ENCODE measurements at places on chromosomes 3 and 15.

DNA sequence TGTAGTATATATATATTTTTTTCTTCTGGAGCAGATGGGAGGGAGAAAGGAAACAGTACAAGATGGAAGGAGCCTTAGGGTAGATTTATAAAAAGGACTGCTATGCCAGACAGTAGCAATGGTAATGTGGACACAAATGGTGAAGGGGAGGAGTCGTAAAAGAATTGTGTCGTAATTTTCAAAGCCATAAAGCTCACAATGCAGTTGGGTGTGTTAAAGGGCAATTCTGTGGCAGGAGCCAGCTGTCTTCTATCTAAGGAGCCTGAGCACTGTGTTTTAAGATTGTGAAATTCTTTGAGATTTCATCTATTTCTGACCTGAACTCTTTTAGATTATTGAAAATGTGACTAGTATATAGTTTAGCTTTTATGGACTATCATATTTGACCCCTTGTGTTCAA, 58.9 kb downstream of the CNOT10 start:
- DNase-seq, result no peak

GRCh38 chr15:55758580-55758986, 15.6 kb upstream of the PRTG start:
- DNase-seq, result no peak

DNA sequence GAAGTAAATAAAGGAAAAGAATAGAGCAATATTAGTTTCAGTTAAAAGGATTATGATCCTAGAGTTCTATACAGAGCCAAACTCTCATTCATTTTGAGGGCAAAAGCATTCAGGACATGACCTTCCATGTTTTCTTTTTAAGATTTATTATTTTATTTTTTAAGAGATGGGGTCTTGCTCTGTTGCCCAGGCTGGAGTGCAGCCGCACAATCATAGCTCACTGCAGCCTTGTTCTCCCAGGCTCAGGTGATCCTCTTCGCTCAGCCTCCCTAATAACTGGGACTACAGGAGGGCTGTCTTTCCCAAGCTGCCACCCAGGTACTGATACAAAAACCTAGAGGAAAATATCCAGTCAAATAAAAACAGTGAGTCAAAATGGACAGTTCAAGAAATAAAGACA, 13.6 kb upstream of the CCDC13 start:
- no peak for DNase-seq

- DNase-seq, result no peak
Observed at GRCh38 chr3:185733980-185734724, 90.7 kb downstream of the IGF2BP2 start.

DNA sequence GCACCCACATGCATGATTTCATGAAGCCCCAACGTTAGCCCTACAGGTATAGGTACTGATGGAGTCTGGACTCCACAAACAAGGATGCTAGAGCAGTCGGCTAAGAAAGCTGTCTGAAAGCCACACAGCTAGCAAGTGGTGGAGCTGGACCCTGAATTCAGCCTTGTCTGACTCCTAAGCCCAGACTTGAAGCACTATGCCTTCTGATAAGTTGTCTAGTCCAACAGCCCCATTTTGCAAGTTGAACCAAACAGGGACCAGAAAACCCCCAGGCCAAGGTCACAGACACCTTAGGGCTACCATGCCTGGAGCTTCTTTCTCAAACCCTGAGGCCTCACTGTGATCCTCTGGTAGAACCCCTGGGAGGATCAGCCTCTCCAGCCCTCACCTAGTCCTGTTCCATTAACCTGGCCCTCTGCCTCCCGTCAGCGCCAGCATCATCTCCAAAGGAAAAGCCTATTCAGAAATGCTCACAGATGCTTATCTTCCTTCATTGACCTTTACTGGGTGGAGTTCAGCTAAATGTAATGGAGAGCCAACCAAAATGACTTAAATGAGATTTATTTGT, 1.7 kb upstream of the SLCO2A1 start:
- peak; percentile 62 for DNase-seq

GRCh38 chr3:140298043-140298442, 363.1 kb downstream of the CLSTN2 start:
- no peak for DNase-seq

- no peak for DNase-seq
Observed at GRCh38 chr15:86557018-86557550, 477.4 kb downstream of the AGBL1 start.

- no peak for DNase-seq
Observed at GRCh38 chr3:35737080-35737479, 97.8 kb downstream of the ARPP21 start.

DNA sequence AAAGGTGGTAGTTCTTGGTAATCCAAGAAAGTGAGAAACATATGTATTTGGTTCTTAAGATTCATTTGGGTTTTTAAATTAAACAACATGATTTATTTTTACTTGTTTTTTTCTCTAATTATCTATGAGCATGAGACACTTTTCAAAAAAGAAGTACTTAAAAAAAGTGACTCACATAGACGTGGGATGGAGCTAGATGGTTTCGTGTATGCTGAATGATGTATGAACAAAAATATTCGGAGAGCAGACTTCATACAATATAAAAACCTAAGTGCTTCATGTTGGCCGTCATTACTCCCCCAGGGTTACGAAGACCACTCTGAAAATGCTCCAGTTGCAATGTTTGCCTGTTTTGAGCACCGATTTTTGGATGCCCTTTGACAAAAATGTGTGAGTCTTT, 90.9 kb downstream of the RORA start:
- DNase-seq, result no peak

- DNase-seq, result no peak
Observed at GRCh38 chr15:79878078-79878705, 18.6 kb downstream of the MTHFS start.

DNA sequence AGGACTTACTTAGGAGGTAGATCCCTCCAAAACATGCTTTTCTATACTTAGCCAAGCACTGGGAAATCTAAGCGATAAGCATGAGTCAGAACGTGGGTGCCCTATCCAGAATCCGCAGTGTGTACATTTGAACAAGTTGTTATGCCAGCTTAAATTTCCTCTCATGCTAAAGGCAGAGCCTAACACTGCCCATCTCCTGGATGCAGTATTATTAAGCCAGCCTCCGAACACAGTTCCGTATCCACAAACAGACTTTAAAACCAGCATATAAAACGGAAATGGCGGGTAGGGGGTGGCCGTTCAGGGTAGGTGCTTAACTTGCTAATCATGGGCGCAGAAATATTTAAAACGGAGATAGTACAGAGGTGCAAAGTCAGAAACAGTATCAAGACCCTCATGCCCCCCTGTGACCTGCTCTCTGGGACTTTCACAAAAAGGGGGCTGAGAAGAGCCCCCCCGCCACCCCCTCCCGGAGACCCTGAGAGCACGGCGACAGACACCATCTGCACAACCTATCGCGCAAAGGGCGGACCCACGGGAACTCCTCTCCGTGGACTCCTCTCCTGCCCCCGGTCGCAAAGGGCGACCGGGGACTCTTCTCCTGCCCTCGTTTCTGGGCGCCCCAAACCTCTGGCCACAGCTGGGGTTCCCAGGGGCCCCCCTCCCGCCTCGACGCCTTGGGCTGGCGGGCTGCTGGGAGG, 889 bp upstream of the LRRIQ4 start:
- no peak for DNase-seq

DNA sequence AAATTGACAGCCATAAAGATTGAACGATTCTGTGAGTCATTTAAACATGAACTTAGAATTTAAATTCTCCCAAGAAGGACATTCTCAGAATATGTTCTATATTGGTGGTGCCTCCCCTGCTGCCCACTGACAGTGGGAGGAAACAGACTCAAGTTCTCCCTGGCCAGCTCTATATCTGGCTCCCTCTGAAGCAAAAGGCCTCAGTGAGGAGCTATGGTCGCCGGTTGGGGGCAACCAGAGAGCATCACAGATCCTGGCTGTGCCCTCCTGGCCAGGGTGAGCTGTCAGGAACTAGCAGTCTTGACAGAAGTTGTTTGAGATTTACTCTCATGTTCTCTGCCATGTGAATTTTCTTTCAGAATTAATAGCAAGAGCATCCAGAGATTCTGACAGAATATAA, 285.5 kb downstream of the NTRK3 start:
- no peak for DNase-seq

DNA sequence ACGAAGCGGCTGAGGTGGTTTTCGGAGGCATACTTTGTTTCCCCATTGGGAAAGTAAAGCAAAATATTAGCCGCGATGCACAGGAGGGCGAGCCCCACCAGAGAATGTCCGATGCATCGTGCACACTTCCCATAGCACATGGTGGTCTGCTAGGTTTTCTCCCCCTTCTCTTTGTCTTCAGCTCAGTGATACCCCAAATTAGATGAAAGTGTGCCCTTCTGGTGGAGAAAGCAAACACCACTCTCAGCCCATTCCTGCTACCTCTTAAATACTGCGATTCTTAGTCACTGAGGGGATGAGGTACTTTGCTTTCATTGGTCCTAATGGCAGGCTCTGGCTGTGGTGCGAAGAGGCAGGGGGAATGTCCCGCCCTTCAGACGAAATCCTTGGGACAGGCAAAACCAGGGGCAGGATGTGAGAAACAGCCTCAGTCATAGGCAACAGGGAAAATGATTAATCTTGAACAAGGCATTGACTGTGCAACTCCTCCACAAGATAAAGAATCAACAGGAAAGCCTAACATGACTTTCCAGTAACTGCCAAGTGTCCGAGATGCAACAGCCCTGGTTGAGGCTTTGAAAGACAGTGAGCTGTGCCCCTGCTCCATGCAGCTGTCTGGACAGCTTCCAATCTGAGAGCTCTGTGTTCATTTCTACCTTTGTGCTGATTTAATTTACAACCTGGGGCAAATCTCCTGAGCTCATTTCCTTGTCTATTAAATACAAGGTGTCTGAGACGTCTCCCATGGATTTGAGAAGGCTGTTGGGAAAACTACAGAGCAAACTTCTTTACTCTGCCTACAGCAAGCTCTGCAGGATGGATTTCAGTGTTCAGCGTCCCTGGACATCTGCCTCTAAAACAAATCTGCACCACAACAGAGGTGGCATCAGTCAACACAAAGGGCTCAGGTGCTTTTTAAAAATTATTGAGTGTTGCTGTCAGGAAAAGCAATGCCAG, at the start of gene TM4SF1:
TSS of gene TM4SF1 (minus strand) at position 242 of the 957 bp plus-strand sequence. CDS start at position 140, 102 bp downstream.
- no peak for DNase-seq

GRCh38 chr3:106206613-106207012, 337.8 kb upstream of the CBLB start:
- no peak for DNase-seq

DNA sequence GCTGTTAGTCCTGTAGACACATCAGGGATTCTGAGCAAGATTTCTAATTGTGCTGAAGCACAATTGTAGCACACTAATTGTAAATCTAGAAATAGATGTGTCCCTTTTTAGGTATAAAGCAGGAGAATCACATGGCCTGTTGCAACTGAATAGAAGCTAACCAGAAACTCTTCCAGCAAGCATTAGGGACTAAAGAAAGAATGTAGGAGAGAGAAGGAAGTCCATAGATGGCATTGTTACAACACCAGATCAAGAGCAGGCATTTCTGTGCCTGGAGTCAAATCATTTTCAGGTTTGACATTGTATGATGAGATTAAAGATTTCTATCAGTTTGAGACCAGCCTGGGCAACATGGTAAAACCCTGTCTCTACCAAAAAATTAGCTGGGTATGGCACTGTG, 27.4 kb downstream of the CALML4 start:
- no peak for DNase-seq

DNA sequence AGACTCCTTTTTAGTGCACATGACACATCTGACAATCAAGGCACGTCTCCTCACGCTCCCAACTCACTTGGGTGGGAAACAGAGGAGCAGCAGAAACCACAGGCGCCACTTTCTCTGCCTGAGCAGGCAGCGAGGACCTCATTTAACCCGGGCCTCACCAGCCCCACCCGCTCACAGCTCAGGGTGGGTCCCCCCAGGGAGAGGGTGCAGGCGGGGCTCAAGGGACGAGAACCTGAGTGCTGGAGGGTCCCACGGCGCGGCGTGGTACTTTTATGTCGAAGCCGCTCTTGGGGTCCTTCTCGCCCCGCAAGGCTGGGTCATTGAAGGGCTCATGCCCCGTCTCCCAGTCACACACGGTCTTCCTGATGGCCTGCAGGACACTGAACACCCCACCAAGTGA, 62.6 kb downstream of the CYFIP1 start:
- DNase-seq, result no peak

DNA sequence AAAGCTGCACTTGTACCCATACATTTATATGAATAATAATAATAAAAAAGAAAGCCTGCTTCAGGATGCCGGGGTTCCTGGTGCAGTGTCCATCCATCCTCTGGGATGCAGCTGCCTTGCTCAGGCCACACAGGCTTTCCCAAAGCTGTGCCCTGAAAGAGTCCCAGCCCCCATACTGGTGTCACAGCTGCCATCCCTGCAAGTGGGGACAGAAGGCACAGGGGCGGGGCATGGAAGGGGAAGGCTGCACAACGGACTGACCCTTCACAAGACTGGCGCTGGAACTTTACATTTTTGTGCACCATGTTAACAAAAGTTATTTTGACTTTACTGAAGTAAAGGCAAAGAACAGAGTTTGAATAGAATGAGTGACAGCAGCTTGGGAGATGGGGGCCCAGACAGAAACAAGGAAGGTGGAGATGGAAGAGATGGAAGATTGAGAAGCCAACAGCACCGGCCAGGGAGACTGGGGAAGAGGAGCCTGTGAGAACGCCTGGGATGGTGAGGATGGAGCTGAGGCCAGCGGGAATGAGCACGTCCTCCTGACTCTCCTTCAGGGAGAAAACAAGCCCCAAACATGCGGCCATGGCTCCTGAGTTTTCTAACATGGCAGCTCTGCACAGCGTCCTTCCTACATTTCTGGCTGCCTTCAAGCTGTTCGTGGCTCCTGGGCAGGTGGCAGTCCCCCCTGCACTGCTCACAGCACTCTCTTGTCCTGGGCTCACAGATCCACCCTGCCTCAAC, 73.1 kb downstream of the ABTB1 start:
- no peak for DNase-seq

- no peak for DNase-seq
Observed at GRCh38 chr15:42090781-42091180, 3.6 kb downstream of the PLA2G4D start.

DNA sequence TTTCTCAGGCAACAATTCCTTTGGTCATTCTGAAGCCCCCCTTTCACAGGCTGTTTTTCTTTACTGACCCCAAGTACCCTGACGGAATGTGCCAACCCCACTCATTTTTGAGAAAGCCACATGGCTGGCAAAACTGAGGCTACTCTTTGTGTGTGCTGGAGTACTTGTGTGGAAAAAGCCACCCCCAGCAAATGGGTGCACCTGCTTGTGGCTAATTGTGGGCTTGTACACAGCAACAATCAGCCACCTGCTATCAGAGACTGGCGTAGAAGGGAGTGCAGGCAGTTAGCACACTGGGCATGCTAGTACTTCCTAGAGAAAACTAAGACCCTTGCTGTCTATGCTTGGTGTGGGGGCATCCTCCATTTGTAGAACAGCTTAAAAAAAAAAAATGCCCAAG, 110.1 kb upstream of the LMOD3 start:
- DNase-seq, result no peak

- DNase-seq, result no peak
Observed at GRCh38 chr15:101447561-101448071, 41.9 kb downstream of the PCSK6 start.

- no peak for DNase-seq
Observed at GRCh38 chr3:52842424-52842823, 7.6 kb upstream of the MUSTN1 start.

DNA sequence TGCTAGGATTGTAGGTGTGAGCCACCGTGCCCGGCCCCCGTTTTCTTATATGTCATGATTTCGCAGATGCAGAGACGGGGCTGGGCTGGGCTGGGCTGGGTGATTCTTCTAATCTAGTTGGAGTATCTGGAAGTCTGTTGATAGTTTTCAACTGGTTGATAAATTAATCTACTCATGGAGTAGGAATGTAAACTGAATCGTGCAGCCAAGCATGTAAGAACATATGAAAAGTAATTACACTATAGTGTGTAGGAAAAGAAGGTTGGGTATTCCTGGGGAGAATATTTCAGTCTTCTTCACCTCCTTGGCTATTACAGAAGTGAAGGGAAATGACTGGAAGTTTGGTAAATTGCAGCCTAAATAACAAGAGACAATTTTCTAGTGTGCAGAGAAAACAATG, 82.6 kb upstream of the MAGI1 start:
- no peak for DNase-seq
